ENCODE measurements at places on chromosomes 12 and 14. TPM values are rescaled to one million over a fixed set of nuclear protein-coding genes. Genes with fewer than 3 reads are reported as not detected.

KLRG1 gene
- 9.0 TPM for total RNA-seq

CIDEB gene
- 2.8 TPM for total RNA-seq

MYRFL gene
- 1.4 TPM for total RNA-seq

STYX gene
- 32.5 TPM for total RNA-seq

GALNT16 gene
- 16.1 TPM for total RNA-seq

PTPRQ gene
- total RNA-seq = 2.5 TPM

CACNA1C gene
- total RNA-seq = 33.0 TPM

TMX1 gene
- 35.5 TPM for total RNA-seq

HELB gene
- 6.0 TPM for total RNA-seq

HOXC6 gene
- total RNA-seq = not detected

RHOJ gene
- total RNA-seq = 7.2 TPM

GPRC5D gene
- not detected for total RNA-seq

CD163L1 gene
- 4.4 TPM for total RNA-seq

FSCB gene
- total RNA-seq = not detected

YARS2 gene
- 33.0 TPM for total RNA-seq

RPGRIP1 gene
- 0.69 TPM for total RNA-seq

COX8C gene
- not detected for total RNA-seq

IL22 gene
- not detected for total RNA-seq

SMIM41 gene
- total RNA-seq = not detected

ACOT6 gene
- total RNA-seq = not detected

C1S gene
- 13.1 TPM for total RNA-seq

GYS2 gene
- not detected for total RNA-seq

IKZF4 gene
- total RNA-seq = 3.7 TPM

NFE2 gene
- 1.8 TPM for total RNA-seq

SDS gene
- total RNA-seq = 0.69 TPM

LRRK2 gene
- 14.3 TPM for total RNA-seq

INHBE gene
- total RNA-seq = not detected

PLEKHD1 gene
- total RNA-seq = 0.23 TPM

KRT71 gene
- total RNA-seq = not detected

SLC6A15 gene
- total RNA-seq = 82.8 TPM

KRT6A gene
- total RNA-seq = not detected

PRH1 gene
- total RNA-seq = 63.4 TPM

ERP27 gene
- 0.46 TPM for total RNA-seq

MYF6 gene
- total RNA-seq = 0.92 TPM

SOAT2 gene
- total RNA-seq = not detected

TAC3 gene
- total RNA-seq = 5.1 TPM

GRIP1 gene
- total RNA-seq = 69.2 TPM

GPR65 gene
- total RNA-seq = 0.23 TPM

CD69 gene
- 1.2 TPM for total RNA-seq

KRT73 gene
- not detected for total RNA-seq

LRRIQ1 gene
- 25.1 TPM for total RNA-seq

ARHGDIB gene
- total RNA-seq = 19.4 TPM

FOXN4 gene
- 0.23 TPM for total RNA-seq

G2E3 gene
- total RNA-seq = 42.2 TPM

CINP gene
- 34.6 TPM for total RNA-seq

BATF gene
- 1.6 TPM for total RNA-seq

PZP gene
- total RNA-seq = 0.23 TPM

PRKCH gene
- total RNA-seq = 25.1 TPM

All from diencephalon (tissue), 1 donor.